ENCODE measurements at places on chromosomes 1 and 21.

DNA sequence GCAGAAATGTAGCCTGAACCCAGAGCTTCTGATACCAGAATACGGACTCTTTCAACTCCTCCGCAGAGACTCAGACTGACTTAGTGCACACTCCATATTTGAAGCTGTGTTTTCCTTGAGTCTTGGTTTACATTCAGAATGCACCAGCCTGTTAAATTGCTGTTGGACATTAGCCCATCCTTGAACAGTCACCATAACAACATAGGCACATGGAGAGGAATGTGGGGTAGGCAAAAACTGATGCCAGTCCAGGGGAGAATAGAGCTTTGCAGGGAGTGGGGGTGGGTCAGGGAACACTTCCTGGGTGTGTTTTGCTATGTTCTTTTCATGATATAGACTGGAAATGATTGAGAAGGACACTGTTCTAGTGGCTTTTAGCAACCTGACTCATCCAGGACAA lies 76.3 kb upstream of the CACNA1E start:
- no peak for DNase-seq

DNA sequence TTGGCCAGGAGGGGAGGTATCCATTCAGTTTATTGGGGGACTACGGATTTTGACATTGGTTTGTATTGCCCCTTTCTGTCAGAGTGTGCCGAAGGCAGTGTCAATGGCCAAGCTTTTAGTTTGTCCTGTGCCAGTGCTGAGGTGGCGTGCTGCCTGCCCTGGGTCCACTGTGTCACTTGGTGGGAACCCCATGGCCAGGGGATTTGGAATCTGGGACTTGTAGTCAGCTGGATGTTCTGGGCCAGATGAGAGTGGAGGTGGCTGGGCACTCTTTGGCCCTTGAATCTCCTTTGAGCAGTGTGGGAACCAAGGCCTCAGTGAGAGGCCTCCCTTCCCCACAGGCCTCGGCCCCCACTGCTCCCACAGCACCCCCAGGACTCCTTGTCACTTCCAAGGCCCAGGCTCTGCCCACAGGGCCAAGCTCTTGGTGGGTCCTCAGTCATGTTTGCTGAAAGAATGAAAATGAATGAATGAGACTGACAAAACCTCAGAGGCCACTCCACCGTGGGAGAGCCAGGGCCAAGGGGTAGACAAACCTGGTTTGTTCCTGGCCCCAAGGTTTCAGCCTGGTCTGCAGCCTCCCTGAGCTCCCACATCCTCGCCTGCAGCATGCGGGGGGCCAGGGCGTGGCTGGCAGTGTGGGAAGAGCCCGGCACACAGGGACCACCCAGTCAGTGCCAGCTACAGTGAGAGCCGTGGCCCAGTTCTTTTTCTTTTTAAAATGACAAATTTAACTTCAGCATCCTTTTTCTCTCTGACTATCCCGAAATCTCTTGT lies 412.2 kb downstream of the MATN1 start:
- no peak for DNase-seq

DNA sequence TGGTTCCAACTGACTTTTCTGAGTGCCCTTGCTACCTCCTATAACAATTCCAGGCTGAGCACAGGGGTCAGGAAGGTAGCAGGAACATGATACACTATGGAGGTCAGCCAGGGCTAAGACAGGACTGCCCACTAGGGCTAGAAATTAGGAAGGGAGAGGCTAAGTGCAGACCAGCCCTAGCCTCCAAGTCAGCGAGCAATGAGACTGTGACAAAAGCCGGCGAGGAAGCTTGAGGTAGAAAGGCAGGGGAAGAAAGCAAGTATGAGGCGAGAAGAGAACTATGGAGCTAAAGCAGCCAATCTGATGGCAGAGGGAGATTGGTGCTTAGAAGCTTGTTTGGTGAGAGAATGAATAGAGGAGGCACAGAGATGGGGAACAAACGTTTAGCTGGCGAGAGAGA lies 4.7 kb downstream of the UROD start:
- DNase-seq = no peak

- no peak for DNase-seq
Measured at GRCh38 chr1:53547231-53547790, 88.1 kb downstream of the DMRTB1 start.

DNA sequence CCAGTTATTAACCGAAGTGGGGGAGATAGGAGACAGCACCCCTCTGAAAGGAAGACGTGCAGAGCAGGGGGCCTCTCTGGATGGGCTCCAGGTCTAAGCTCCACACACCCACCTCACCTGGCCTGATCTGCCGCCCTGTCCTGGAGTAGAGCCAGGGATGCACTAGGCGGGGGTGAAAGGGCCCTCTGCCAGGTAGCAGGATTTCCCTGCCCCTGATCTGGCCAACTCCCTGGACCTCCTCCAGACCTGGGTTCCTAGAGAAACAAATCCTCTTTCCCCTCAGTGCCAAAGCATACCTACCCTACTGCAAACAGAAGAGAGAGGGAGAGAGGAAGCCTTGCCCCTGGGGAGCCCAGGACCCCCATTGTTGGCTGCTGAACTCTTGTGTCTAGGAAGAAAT lies 2.0 kb downstream of the CRABP2 start:
- DNase-seq = no peak

DNA sequence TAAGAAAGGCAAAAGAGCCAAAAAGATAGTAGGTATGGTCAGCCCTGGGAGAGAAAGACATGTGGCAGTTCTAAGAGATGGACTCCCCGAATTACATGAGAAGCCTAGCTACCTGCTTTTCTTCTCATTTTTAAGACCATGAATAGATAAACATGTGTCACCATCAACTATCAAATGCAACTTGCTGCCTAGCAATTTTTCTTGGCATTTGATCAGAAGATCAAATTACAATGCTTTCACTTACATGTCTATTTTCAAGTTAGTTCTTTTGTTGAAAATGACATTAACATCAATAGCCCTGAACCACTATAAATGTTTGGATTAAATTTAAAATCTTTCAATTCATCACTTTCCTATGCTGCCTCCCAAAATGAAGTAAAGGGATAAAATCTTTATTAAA lies 212.3 kb downstream of the HHIPL2 start:
- DNase-seq = no peak

- DNase-seq = no peak
Measured at GRCh38 chr1:30760596-30761324, 3.2 kb upstream of the LAPTM5 start.

- no peak for DNase-seq
Measured at GRCh38 chr21:42744520-42745445, 91.4 kb downstream of the PDE9A start.
